Stimulated activated CD4-positive, alpha-beta T cell treated with anti-CD3 and anti-CD28 coated beads, Interleukin-2, amount 100 ng/mL, for 4 hours (primary cell): ENCODE measurements at places on chromosomes 7 and 10.

- no peak for DNase-seq
These were observed 57.8 kb upstream of the CTBP2 start for GRCh38 chr10:125217990-125218675.

DNA sequence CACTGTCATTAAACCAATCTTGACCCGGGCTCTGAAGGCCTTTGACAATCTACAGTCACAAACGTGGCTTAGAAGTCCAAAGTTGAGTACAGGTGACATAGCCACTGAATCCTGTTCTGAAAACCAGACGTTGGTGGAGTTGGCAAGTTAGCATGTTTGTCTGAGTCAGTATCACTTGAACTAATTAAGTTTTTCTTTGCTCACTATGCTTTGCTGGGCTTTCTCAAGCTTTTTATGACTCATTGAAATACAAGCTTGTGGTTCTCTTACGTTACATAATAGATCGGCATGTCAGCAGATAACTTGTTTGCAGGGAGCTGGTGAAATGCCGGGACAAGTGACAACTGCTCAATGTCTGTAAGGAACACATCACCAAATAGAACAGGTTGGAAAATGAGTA lies 53.8 kb downstream of the ARL5B start:
- DNase-seq, result no peak

- DNase-seq, result no peak
These were observed 33.3 kb downstream of the EGFR start for GRCh38 chr7:55052081-55052480.

DNA sequence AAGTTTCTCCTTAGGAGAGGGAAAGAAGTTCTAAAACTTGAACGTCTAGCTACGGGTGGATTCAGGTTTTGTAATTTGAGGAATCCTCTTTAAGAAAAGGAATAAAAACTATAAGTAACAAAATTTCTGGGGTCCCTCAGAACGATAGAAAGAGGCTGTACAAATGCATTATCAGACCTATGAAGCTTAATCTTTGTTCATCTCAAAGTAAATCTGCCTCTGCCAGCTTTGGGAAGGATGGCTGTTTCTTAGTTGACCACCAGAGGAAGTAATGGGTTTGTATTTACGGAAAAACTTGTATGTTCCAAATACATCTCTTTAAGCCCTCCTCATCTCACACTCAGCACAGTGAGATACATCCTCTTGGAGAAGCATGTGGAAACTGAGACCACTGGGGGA lies 864 bp downstream of the PSTK start:
- no peak for DNase-seq

DNA sequence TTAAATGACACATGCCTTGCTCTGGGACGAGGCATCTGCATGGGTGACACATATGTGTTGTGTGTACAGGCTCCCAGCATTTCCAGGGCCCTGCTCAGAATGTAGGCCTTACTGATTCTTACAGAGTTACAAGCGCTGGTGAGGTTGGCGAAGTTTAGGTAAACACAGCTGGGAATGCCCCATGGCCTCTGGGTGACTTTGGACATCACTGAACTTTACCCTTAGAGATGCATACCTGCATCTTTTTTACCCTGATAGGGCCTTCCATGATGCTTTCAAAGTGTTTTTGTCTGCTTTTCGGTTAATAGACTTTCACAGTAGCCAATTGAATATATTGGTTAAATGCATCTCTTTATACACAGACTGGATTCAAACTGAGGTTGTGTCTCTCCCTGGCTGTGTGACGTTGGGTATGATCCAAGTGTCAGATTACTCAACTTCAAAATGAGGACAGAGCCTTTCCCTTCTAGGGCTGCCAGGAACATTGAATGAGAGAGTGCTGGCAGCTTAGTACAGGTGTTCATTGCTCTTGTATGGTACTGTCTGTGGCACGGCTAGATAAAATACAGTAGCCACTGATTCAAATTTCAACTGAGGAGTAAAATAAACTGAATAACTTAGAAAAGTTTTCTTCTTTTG lies 29.5 kb downstream of the EGFR start:
- no peak for DNase-seq

GRCh38 chr10:125849448-125849847 lies 26.1 kb downstream of the BCCIP start:
- no peak for DNase-seq

DNA sequence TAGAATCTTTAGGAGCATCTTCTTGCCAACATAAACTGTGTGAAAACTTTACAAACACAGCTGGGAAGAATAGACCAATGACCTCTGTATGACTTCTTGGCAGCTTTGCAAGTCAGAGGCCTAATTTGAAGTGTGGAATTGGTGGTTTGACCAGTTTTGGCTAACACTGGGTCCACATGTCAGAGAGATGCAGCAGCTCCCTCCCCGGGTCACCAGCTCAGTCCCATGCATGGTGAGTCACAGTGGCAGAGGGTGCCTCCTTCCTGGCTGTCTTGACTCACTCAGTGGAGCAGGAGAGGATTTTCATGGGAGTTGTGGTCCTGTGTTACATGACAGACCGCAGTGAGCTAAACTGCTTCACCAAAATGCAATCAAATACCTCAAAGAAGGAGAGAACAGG lies 8.2 kb upstream of the STARD3NL start:
- no peak for DNase-seq

GRCh38 chr7:1239803-1240516 lies 7.3 kb downstream of the UNCX start:
- no peak for DNase-seq

GRCh38 chr10:124963866-124964720 lies 22.2 kb downstream of the ZRANB1 start:
- DNase-seq, result no peak

DNA sequence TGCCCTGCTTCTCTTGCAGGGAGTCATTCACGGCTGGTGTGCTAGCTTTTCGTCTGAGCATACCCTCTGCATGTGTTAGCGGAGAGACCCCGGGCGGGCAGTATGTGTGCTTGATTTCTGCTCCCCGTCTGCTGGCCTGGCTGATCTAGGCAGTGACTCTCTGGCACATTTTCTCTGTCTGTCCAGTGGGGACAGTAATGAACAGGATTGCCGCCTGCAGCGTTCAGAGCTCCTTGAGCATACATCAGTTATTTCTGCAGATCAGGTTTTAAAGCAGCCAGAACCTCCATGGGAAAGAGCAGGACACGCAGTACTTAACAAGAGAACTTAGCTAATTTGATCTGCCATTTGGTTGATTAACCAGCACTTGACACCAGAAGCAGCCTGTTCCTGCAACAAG lies 242.5 kb downstream of the CELF2 start:
- DNase-seq, result no peak

- DNase-seq, result no peak
These were observed 183.5 kb downstream of the MAD1L1 start for GRCh38 chr7:2049111-2049781.

DNA sequence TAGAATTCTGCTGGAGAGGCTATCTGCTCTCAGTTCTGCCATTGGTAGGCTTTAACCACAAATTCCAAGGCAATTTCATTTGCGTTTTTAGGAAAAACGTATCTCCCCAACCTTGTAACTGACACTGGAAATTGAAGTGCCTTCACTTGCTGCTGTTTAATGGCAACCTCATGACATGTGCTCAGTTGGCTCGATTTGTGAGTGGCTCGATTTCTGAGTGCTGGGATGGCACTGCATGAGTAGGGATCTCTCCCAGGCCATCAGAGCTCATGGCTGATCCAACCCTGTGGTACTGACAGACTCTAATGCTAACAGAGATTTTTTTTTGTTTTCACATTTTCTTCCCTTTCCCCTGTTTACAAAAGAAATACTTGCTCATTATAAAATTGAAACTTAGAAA lies 56.0 kb downstream of the SUFU start:
- no peak for DNase-seq

DNA sequence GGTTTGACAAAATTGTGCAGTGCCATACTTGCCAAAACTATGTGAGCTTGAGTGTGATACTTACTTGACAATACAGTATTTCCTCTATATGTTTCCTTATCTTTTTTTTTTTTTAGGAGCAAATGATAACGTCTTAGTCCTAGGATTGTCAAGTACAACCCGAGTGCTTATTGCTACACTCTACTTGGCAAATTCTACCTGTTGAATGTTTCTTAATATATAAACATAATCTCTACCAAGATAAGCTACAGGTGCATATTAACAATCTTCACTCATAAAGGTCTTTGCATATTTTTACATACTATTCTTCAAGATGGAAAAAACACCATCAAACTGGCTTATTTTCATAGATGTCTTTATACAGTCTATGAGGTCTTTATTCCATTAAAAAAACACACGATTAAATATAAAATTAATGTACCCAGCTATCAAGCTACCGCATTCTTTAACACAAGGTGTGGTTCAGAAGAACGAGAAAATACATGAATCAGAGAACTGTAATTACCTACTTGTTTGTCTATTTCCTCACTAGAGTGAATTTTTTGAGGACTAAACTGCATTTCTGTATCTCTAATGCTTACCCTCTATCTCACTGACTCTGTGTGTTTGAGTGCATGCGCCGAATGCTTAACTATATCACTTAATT lies 76.1 kb upstream of the PDSS1 start:
- DNase-seq, result no peak

DNA sequence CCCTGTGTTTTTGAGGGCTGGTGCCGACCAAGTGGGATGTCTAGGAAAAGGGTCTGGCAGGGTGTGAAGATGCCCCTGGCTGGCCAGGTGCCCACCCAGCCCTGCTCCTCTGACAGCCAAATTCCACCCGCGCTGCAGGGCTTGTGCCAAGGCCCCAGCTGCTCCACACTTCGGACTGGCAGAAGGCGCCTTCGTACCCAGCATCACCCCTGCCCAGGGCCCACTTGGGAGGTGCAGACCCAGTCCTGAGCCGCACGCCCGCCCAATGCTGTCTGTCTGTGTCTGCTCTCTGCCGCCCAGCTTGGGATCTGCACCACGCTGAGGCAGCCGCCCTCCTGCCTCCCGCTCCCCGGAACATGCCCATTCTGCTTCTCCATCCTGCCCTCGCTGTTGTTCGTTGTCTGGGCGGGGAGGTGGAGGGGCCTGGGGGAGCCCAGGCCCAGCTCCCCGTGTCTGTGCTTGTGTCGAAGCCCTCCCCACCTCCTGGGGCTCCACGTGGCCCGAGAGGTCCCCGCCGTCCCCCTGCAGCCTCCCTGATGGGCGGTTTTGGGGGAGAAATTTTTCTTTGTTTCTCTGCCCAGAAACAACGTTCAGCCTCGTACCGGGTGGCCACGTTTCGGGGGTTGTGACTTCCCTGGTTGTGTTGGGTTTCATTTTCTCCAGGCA lies 36.9 kb upstream of the PPIF start:
- DNase-seq, result no peak

- DNase-seq, result no peak
These were observed 149.5 kb upstream of the LRGUK start for GRCh38 chr7:133977409-133978274.

DNA sequence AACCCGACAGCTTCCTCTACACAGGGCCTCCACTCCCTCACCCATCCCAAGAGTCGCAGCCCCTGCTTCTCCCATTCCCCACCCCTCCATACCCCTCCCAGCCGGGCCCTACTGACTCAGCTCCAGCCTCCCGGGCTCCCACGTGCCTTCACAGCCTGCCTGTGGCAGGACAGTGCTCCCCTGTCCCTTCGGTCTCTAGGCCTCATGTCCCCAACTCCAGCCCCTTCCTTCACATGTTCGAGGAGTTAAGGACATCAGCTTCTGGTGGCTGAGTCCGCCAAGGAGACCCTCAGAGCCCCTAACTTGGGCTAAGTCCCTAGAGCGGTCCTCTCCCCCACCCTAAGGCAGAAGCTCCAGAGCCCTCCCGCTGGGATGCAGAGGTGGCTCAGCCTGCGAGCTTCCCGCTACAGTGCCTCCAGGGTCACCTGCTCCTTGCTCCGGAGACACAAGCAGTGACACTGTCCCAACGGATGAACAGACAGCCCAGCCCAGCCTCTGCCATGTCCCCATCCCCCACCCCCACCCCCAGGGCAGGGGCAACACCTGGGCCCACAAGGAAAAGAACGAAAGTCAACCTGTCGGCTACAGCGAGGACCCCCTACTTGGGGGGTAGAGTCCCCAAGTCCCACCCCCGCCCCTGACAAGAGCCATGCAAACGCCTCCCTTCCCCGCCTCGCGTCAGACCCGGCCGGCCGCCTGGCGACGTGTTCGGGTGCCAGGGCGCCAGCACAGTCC lies 716 bp downstream of the SMARCD3 start:
- DNase-seq, result no peak

- DNase-seq, result no peak
These were observed 172.7 kb downstream of the SND1 start for GRCh38 chr7:127824682-127825081.

DNA sequence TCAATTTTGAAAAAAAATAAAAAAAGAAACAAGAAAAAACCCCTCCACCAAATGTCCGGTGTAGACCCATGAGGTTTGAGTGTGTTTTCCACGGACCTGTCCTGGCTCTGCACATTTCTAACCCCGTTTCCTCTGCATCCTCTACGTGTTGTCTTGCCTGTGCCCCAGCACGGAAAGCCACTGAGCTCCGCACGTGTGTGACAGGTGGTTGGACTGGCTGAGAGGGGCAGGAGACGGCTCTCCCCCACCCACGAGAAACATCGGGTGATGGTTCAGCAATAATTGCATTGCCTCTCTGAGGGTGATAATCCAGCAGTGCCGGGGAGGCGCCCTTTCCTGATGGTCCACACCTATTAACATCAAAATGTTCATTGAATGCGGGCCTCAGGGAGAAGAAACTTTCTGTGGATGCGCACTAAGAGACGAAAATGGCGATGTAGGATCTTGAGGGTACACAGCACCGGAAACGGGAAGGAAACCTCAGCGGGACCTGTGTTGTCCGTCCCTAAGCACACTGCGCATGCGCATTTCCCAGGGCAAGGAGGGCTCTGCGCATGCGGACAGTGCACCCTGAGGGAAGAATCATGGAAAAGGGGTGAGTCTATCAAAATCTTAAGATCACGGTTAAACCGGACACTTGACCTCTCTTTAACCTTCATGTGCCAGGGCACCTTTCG lies 470.1 kb upstream of the ADARB2 start:
- DNase-seq, result no peak

DNA sequence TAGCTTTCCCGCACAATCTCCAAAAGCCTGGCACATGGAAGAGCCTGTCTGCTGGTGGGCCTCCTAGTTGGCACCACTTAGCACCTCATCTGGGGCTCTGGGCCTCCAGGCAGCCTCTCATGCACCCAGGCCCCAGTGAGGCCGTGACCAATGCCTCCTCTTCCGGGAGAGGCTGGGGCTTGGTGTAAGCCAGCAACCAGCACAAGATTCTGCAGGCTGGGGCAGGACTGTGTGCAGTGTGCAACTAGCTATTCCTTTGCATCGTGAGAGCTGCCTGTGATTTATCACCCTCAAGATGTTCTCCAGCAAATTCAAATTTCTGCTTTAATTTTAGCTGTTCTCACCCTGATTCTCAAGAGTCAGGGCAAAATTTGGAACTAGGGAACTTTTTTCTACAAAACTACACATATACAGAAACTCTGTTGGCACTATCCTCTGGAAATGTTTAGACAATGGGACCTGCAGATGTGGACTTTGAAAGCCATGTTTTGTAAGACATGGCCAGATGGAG lies 603.7 kb upstream of the MKI67 start:
- DNase-seq, result no peak

DNA sequence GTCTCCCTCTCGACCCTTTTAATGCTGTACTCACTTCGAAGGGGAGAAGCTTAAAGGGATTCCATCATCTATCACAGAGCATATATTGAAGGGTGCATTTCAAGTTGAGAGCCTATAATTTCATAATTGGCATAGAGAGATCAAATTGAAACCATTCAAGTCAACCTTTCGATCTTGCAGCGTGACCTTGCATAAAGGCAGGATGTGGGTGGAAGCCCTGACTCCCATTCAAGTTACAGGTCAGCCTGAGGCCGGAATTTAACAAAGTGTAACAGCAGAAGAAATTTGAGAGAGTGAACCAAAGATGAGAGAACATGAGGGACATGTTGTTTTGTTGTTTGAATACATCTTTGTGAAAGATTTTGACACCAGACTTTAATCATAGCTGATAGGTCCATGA lies 195.3 kb upstream of the TPK1 start:
- DNase-seq, result no peak

GRCh38 chr10:4677296-4678021 lies 148.5 kb upstream of the AKR1E2 start:
- DNase-seq, result no peak
